ENCODE measurements at places on chromosomes 7 and 10. TPM values are rescaled to one million over a fixed set of nuclear protein-coding genes. Genes with fewer than 3 reads are reported as not detected.

- no peak for DNase-seq
Observed at GRCh38 chr7:36627836-36628235, 96.5 kb downstream of the AOAH start.

GRCh38 chr10:34996843-34997242 is 93.3 kb downstream of the CUL2 start:
- DNase-seq: no peak

The DUSP5 gene
- polyA plus RNA-seq: 13.3 TPM

The IRF5 gene
- polyA plus RNA-seq: 7.3 TPM

The PPP1R3C gene
- polyA plus RNA-seq: 48.7 TPM

The PTPRZ1 gene
- polyA plus RNA-seq: 3.7 TPM

The CALHM1 gene
- 0.07 TPM for polyA plus RNA-seq

The DENND2A gene
- polyA plus RNA-seq: 42.6 TPM

- no peak for DNase-seq
Observed at GRCh38 chr10:70890917-70891431, 2.6 kb upstream of the PCBD1 start.

The LLCFC1 gene
- 0.53 TPM for polyA plus RNA-seq

DNA sequence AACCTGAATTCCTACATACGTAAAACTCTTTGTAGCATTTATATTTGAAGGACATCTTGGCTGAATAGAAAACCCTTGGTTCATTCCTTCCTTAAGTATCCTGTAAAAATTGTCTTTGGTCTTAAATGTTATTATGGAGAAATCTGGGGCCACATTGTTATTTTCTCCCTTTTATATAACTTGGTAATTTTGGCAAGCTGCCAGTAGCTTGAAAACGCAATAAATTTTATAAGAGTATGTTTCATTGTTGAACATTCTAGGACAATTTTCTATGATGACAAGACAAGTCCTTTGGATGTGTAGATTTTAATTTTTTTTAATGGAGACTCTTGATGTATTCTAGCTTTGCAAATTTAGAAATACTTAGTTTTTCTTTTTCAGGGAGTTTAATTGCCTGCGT is 191.9 kb downstream of the ABCA13 start:
- DNase-seq: no peak
